ENCODE measurements at places on chromosomes 2 and 18.
A peak's percentile ranks its signal among the peaks of the same experiment; 100 is the strongest.

GRCh38 chr2:128547667-128548066 is 229.0 kb upstream of the HS6ST1 start:
- H3K27ac ChIP-seq = no peak overlapping the region
- no peak overlapping the region for H3K4me3 ChIP-seq
- no peaks in the 10 kb centered on the region for H3K36me3 ChIP-seq
- H3K4me1 ChIP-seq = peaks cover 3% of the 10 kb centered on the region
- no peaks in the 10 kb centered on the region for H3K27me3 ChIP-seq
- peak; percentile 75 for DNase-seq

GRCh38 chr2:70767079-70767698 is 811 bp downstream of the ADD2 start:
- H3K27me3 ChIP-seq = no peaks in the 10 kb centered on the region
- peaks cover 4% of the 10 kb centered on the region for H3K4me1 ChIP-seq
- DNase-seq = peak; percentile 75
- peak overlapping the region; percentile 80 for H3K27ac ChIP-seq
- no peaks in the 10 kb centered on the region for H3K36me3 ChIP-seq
- H3K4me3 ChIP-seq = peak overlapping the region; percentile 82

- no peaks in the 10 kb centered on the region for H3K27me3 ChIP-seq
- H3K27ac ChIP-seq = no peak overlapping the region
- H3K4me1 ChIP-seq = no peaks in the 10 kb centered on the region
- peak; percentile 47 for DNase-seq
- H3K4me3 ChIP-seq = no peak overlapping the region
Observed at GRCh38 chr2:6828299-6828584, 37.5 kb downstream of the CMPK2 start.

GRCh38 chr2:12883906-12884305 is 167.2 kb downstream of the TRIB2 start:
- DNase-seq = peak; percentile 17
- H3K4me3 ChIP-seq = no peak overlapping the region
- H3K27ac ChIP-seq = no peak overlapping the region
- no peaks in the 10 kb centered on the region for H3K4me1 ChIP-seq
- no peaks in the 10 kb centered on the region for H3K27me3 ChIP-seq

- H3K4me3 ChIP-seq = no peak overlapping the region
- no peak for DNase-seq
- H3K27ac ChIP-seq = no peak overlapping the region
- H3K27me3 ChIP-seq = no peaks in the 10 kb centered on the region
Observed at GRCh38 chr2:192377173-192377572, 182.4 kb upstream of the TMEFF2 start.

DNA sequence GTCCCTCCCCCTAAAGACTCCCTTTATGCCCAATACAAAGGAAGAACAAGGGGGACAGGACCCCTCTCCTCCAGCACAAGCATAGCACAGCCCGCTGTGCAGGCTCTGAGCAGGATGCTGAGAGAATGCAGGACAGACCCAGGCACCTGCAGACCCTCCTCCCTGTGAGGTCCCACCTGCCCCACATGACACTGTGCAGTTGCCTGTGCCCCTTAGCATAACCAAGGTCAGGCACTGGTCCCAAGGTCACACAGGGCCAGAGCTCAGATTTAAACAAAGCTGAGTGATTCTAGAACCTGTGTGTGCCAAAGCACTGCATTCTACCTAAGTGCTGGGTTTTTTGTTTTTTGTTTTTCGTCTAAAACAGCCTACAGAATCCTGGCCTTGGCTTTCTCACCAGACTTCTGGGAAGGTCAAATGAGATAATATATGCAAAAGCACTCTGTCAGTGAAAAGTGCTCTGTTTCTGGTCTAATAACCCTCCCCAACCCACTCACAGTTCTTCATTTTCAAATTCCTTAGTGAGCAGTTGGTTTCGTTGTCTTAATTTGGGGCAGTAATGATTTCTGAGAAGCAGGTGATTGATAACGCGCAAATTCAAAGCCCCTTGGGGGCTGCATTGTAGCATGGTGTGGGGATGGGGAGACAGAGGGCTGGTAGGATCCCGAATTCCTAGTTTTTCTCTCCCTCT is 125.7 kb downstream of the KCTD1 start:
- H3K27me3 ChIP-seq = no peaks in the 10 kb centered on the region
- no peak overlapping the region for H3K4me3 ChIP-seq
- no peak for DNase-seq
- no peaks in the 10 kb centered on the region for H3K4me1 ChIP-seq
- H3K27ac ChIP-seq = no peak overlapping the region
- H3K36me3 ChIP-seq = no peaks in the 10 kb centered on the region

GRCh38 chr2:135603543-135603942 is 72.3 kb downstream of the R3HDM1 start:
- DNase-seq = no peak
- no peak overlapping the region for H3K27ac ChIP-seq
- no peak overlapping the region for H3K4me3 ChIP-seq
- H3K4me1 ChIP-seq = no peaks in the 10 kb centered on the region
- no peaks in the 10 kb centered on the region for H3K27me3 ChIP-seq

DNA sequence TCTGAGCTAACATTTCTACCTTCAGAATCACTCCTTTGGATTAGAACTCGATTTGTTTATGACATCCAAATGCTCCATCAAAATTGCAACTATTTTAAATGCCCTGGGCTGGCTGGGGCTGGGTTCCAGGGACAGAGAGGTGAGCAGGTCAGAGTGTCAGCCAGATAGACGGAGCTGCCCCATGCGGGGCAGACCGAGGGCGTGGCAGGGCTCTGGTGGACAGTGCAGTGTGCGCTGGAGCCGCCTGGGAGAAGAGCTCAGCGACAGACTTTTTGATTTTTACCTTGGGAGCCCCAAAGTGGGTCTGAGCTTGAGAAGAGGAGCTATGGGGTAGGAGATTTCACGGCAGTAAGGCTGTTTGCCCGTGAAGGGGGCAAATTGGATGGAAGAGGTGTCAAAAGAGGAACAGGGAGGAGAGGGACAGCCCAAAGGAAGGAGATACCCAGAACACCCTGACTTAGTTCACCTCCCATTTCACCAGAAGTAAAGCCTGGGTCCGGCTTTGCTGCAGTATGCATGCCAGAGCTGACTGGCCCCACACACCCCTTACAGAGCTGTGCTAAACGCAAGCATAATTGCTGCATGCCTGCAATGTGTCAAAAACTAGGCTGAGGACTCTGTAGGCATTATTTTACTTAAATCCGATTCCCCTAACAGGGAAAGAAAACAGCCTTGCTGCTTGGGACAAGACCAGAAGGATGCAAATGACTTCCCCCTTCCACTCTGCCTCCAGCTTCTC is 33.7 kb downstream of the EN1 start:
- no peak for DNase-seq
- H3K4me1 ChIP-seq = peaks cover 2% of the 10 kb centered on the region
- no peak overlapping the region for H3K27ac ChIP-seq
- H3K27me3 ChIP-seq = no peaks in the 10 kb centered on the region
- no peak overlapping the region for H3K4me3 ChIP-seq
- H3K36me3 ChIP-seq = no peaks in the 10 kb centered on the region

DNA sequence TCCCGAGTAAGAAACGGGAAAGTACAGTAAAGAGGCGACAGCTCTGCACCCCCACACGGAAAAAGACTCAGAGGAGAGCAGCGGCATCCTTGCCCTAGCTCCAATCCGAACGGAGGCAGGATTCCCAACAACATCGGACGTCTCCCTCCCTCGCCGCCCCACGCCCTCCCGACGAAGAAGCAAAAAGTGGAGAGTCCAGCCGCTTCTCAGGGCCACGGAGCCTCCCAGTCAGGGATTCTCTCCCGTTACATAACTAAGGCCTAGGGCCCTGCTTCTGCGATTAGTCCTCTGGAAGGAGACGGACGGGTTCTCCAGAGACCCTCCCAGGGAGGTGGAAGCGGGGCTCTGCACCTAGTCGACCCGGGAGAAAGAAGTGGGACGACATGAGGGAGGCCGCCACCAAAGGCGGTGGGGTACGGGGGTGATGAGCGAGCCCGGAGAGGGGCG is 587 bp downstream of the SUMO1 start:
- H3K27me3 ChIP-seq = no peaks in the 10 kb centered on the region
- peak; percentile 75 for DNase-seq
- peak overlapping the region; percentile 92 for H3K4me3 ChIP-seq
- no peaks in the 10 kb centered on the region for H3K4me1 ChIP-seq
- no peaks in the 10 kb centered on the region for H3K36me3 ChIP-seq

GRCh38 chr2:24106786-24107185 is 16.3 kb downstream of the PFN4 start:
- no peaks in the 10 kb centered on the region for H3K27me3 ChIP-seq
- H3K4me1 ChIP-seq = no peaks in the 10 kb centered on the region
- no peak for DNase-seq
- H3K36me3 ChIP-seq = no peaks in the 10 kb centered on the region

GRCh38 chr2:69931832-69932595 is 17.1 kb downstream of the MXD1 start:
- H3K4me1 ChIP-seq = peaks cover 2% of the 10 kb centered on the region
- no peak overlapping the region for H3K27ac ChIP-seq
- no peaks in the 10 kb centered on the region for H3K27me3 ChIP-seq
- no peak overlapping the region for H3K4me3 ChIP-seq
- H3K36me3 ChIP-seq = no peaks in the 10 kb centered on the region
- DNase-seq = no peak

DNA sequence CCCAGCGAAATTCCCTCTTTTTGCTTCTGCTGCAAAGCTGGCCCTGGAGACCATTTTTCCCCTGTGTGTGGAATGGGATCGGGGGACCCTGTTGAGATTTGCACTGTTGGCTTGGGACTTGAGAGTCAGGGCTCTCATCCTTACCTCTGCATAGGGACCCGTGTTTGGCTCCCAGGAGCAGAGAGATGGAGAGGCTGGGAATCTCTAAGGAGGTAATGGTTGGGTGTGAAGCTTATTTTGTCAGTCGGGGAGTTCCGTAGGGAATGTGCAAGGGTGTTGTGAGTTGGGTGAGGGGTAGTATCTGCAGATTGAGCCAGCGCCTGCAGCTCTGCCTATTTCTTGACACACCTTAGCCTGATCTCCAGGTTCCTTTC is 4.5 kb downstream of the GATA6 start:
- peaks cover 30% of the 10 kb centered on the region for H3K27me3 ChIP-seq
- peaks cover 41% of the 10 kb centered on the region for H3K36me3 ChIP-seq
- DNase-seq = no peak
- H3K27ac ChIP-seq = no peak overlapping the region
- peak overlapping the region; percentile 100 for H3K4me3 ChIP-seq

DNA sequence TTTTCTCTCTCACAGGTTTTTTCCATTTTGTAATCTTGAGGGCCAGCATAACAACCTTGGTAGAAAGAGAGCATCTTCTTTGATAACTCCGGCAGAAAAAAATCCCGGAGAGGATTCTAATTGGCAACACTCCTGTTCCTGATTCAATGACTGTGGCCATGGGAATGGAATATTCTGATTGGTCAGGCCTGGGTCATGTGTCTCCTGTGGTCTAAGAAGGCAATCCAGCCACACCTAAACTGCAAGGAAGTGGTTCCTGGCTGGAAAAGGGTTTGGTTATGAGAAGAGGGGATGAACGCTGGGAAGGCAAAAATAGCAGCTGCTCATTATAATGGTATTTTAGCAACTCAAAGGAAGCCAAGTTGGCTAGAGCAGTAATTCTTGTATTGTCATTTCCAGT is 24.8 kb upstream of the ZNF638 start:
- DNase-seq = peak; percentile 27
- no peaks in the 10 kb centered on the region for H3K27me3 ChIP-seq
- no peaks in the 10 kb centered on the region for H3K4me1 ChIP-seq
- H3K4me3 ChIP-seq = no peak overlapping the region

DNA sequence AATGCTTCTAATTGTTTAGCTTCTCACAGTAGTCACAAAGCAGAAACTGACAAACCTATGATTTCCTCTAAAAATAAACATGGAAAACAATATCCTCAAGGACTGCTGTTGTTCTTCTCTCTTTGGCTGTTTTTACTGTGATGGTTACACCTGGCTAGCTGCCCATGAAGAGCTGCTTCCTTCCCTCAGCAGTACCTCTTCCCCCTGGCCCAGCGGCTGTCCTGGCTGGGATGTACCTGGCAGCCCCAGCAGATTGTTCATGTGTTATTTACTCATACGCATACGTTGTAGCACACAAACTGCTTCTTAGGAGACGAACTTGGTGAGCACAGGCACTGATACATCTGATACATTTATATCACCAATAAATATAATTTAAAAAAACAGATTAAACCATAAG is 27.4 kb downstream of the NEMP2 start:
- no peaks in the 10 kb centered on the region for H3K4me1 ChIP-seq
- no peak overlapping the region for H3K27ac ChIP-seq
- H3K27me3 ChIP-seq = no peaks in the 10 kb centered on the region
- DNase-seq = no peak
- no peaks in the 10 kb centered on the region for H3K36me3 ChIP-seq

GRCh38 chr18:51257150-51257549 is 59.7 kb upstream of the MEX3C start:
- H3K27ac ChIP-seq = no peak overlapping the region
- H3K4me1 ChIP-seq = no peaks in the 10 kb centered on the region
- H3K27me3 ChIP-seq = no peaks in the 10 kb centered on the region
- H3K36me3 ChIP-seq = no peaks in the 10 kb centered on the region
- DNase-seq = no peak
- no peak overlapping the region for H3K4me3 ChIP-seq

DNA sequence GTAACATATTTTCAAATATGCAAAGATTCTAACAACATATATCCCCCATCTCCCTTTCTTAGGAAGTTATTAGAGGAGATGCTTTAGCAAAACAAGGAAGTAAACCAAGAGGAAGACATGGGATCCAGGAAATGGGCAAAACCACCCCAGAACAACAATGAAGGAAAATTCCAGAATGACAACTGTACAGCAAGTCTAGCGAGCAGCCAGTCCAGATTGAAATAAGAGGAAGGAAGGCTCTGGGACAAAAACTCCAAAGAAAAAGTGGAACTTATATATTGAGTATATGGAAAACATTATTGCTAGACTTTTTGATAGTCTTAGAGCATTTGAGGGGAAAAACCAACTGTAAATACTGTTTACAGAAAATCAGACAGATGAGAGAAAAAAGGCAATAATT is 2.9 kb upstream of the ARPC2 start:
- DNase-seq = no peak
- H3K27me3 ChIP-seq = no peaks in the 10 kb centered on the region
- H3K4me3 ChIP-seq = no peak overlapping the region
- H3K4me1 ChIP-seq = no peaks in the 10 kb centered on the region

GRCh38 chr2:126946318-126947102 is 47.8 kb downstream of the TEX51 start:
- H3K4me1 ChIP-seq = peaks cover 2% of the 10 kb centered on the region
- H3K27me3 ChIP-seq = no peaks in the 10 kb centered on the region
- H3K27ac ChIP-seq = no peak overlapping the region
- no peak overlapping the region for H3K4me3 ChIP-seq
- DNase-seq = no peak
